ENCODE measurements at places on chromosomes 12 and 14.

DNA sequence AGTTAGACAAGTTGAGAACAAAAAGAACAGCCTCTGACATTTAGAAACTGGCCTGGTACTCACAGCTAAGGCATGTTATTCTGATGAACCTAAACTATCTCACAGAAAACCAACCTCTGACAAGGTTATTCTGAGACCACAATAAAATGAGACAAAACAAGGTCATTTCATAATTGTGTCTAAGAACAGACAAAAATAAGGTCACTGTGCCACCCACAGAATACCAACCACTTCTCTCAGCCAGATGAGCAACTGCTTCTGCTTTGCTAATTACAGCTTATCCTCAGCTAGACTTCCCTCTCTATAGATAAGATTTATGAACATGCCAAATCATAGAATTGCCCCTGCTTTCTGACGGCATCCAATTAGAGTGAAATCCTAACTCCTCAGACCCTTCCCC lies 52.2 kb upstream of the CRACR2A start:
- DNase-seq: no peak

- no peak for DNase-seq
Measured at GRCh38 chr12:86950043-86950442, 693.9 kb upstream of the MGAT4C start.

DNA sequence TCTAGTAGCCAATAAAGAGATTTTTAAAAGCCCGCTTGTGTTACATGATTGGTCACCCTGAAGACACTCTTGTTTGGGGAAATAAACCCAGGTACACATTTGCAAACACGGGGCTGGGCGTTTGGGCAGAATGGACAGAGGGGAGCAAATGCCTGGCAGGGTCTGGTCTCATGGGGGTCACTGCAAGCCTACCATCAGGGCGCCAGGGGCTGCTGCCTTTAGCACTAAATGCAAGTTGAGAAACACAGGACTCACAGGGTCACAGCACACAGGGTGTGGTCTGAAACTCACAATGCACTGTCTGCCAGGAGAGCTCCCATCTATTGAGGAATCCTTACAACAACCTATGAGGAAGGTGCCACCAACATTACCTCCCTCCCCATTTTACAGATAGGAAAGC lies 62.6 kb downstream of the CHGA start:
- no peak for DNase-seq

- no peak for DNase-seq
Measured at GRCh38 chr12:72081777-72082176, 143.1 kb downstream of the TPH2 start.

DNA sequence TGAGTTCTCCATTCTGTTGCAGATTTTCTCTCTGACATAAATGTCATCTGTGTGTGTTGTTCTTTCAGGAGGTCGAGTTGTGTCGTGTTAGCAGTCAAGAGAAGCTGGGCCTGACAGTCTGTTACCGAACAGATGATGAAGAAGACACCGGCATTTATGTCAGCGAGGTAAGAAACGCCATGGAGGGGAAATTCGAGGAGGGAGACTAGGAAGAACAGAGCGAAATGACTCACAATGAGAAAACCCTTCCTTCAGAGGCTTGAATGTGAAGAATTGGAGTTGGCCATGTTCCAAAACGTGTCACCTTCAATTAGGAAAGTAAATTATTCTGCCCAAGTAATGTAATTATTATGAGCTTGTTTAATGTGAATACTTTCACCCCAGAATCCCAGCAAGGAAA lies 364.5 kb downstream of the PDZRN4 start:
- no peak for DNase-seq

GRCh38 chr12:78057075-78057474 lies 226.4 kb downstream of the NAV3 start:
- no peak for DNase-seq

Data from NCI-H524 (cell line).